ENCODE measurements at places on chromosomes 2 and 18. TPM values are rescaled to one million over a fixed set of nuclear protein-coding genes. Genes with fewer than 3 reads are reported as not detected.

DNA sequence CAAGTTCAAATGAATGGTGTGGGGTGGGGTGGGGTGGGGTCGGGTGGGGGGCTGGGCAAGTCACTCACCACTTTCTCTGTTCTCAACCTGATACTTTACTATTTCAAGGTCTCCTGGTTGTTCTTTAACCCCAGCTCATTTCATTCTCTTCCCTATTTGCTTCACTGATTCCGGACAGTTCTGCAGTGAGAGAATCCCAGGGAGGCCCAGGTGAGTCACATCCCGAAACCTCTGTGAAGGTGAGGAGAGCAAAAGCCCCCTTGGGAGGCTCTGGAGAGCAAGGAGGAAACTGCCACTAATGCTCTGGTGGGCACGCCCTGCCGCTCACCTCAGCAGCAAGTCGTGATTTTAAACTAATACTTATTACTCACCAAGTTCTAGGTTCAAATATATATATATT, 8.9 kb downstream of the EDAR start:
- DNase-seq, result no peak
- peaks cover 2% of the 10 kb centered on the region for H3K4me1 ChIP-seq
- no peaks in the 10 kb centered on the region for H3K36me3 ChIP-seq
- no peak overlapping the region for H3K27ac ChIP-seq
- H3K27me3 ChIP-seq, result peaks cover 8% of the 10 kb centered on the region

GRCh38 chr2:148623086-148623485, 21.5 kb upstream of the EPC2 start:
- no peaks in the 10 kb centered on the region for H3K36me3 ChIP-seq
- H3K4me1 ChIP-seq, result peaks cover 3% of the 10 kb centered on the region
- no peak for DNase-seq
- peaks cover 4% of the 10 kb centered on the region for H3K27me3 ChIP-seq

GRCh38 chr18:56235071-56235470, 403.3 kb downstream of the TXNL1 start:
- H3K27ac ChIP-seq, result no peak overlapping the region
- H3K36me3 ChIP-seq, result peaks cover 11% of the 10 kb centered on the region
- no peak overlapping the region for H3K4me3 ChIP-seq
- DNase-seq, result no peak
- H3K27me3 ChIP-seq, result no peaks in the 10 kb centered on the region

GRCh38 chr2:233602076-233602475, 15.4 kb upstream of the UGT1A8 start:
- H3K27me3 ChIP-seq, result no peaks in the 10 kb centered on the region
- H3K27ac ChIP-seq, result no peak overlapping the region
- no peak overlapping the region for H3K4me3 ChIP-seq
- H3K36me3 ChIP-seq, result no peaks in the 10 kb centered on the region
- no peak for DNase-seq

DNA sequence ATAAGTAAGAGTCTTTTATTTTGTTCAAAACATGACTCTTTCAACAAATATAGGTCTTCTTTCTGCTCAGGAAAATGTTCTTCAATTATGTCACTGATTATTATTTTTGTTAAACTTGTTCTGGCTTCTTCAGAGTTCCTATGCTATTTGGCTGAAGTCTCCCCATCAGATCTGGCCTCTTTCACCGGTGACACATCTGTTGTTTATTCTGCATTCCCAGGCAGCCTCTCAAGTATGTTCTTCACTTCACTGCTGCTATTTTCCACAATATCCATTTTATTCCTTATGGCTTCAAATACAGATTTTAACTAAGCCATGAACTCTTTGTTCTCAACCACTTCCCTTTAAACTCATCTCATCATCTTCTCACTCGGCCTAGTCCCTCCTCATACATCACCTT, 45.7 kb downstream of the HDAC4 start:
- no peak overlapping the region for H3K4me3 ChIP-seq
- H3K4me1 ChIP-seq, result peaks cover 16% of the 10 kb centered on the region
- DNase-seq, result no peak
- H3K36me3 ChIP-seq, result peaks cover 12% of the 10 kb centered on the region
- H3K27ac ChIP-seq, result peak overlapping the region; percentile 6

DNA sequence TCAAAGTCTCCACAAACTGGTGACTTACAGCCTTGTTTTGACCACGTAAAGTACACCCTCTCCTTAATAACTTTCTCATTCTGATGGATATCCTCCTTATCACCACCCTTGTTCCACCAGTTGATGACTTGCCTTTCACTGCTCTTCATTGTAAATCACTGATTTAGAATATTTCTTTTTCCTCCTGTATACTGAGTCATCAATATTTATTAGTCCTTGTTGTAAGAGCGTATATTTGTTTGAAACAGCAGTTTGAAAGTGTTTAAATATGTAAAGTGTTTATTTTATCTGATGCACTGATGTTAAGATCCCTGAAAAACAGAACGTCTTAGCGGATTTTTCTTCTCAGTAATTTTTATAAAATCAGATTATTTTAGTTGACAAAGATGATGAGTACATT, 34.2 kb upstream of the DYSF start:
- H3K27me3 ChIP-seq, result peaks cover 2% of the 10 kb centered on the region
- H3K4me3 ChIP-seq, result peak overlapping the region; percentile 74
- DNase-seq, result no peak
- H3K27ac ChIP-seq, result no peak overlapping the region
- no peaks in the 10 kb centered on the region for H3K36me3 ChIP-seq

GRCh38 chr2:180077295-180077906, 70.3 kb upstream of the CWC22 start:
- H3K36me3 ChIP-seq, result no peaks in the 10 kb centered on the region
- H3K4me1 ChIP-seq, result no peaks in the 10 kb centered on the region

DNA sequence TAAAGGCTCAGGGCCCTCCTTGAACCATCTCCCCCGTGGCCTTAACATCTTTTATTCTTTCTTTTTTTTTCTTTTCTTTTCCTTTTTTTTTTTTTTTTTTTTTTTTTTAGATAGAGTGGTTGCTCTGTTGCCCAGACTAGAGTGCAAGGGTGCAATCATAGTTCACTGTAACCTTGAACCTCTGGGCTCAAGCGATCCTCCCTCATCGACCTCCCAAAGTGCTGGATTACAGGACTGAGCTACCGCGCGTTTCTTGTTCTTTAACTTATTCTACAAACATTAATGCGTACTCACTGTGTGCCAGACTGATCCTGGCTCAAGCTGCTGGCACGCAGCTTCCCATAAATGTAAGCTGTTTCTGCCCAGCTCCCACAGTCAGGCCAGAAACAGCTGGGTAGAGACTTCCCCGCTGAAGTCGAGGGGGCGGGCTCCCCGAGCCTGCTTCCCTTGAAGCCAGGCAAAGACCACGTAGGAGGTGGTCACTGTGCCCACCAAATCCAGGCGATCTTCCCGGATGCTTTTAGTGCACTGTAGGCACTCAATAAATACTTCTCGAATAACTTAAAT, 29.2 kb upstream of the ATP6V1B1 start:
- H3K27me3 ChIP-seq, result peaks cover 48% of the 10 kb centered on the region
- peaks cover 9% of the 10 kb centered on the region for H3K4me1 ChIP-seq
- peak overlapping the region; percentile 80 for H3K4me3 ChIP-seq
- H3K36me3 ChIP-seq, result no peaks in the 10 kb centered on the region
- no peak overlapping the region for H3K27ac ChIP-seq

DNA sequence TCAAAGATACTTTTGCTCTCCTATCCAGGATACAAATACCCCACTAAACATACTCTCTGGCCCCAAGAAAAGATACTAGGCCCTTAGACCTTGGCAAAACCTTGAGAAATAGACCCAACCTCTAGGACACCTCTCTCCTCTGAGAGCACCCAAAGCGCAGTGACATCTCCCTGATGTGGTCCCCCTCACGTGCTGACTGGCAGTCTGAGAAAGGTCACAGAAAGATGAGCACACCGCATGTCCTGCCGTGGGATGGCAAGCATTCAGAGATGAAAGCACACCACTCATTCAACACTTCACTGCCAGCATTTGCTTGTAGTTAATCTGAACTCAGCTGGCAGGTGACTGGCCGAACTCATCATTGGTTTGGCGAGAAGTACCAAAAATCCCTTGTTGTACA, 6.1 kb upstream of the TBC1D8 start:
- H3K4me3 ChIP-seq, result no peak overlapping the region
- no peak for DNase-seq
- H3K27ac ChIP-seq, result no peak overlapping the region

GRCh38 chr2:141927536-141927935, 203.3 kb downstream of the LRP1B start:
- DNase-seq, result no peak
- no peak overlapping the region for H3K27ac ChIP-seq
- H3K4me3 ChIP-seq, result no peak overlapping the region
- H3K27me3 ChIP-seq, result no peaks in the 10 kb centered on the region
- H3K36me3 ChIP-seq, result no peaks in the 10 kb centered on the region

- no peak overlapping the region for H3K4me3 ChIP-seq
- peaks cover 2% of the 10 kb centered on the region for H3K27me3 ChIP-seq
- H3K27ac ChIP-seq, result no peak overlapping the region
- H3K4me1 ChIP-seq, result peaks cover 2% of the 10 kb centered on the region
- peaks cover 4% of the 10 kb centered on the region for H3K36me3 ChIP-seq
- no peak for DNase-seq
Measured at GRCh38 chr2:234051374-234052070, 1.0 kb downstream of the SPP2 start.

- no peak overlapping the region for H3K27ac ChIP-seq
- H3K36me3 ChIP-seq, result peaks cover 7% of the 10 kb centered on the region
- peaks cover 19% of the 10 kb centered on the region for H3K4me1 ChIP-seq
- no peak overlapping the region for H3K4me3 ChIP-seq
Measured at GRCh38 chr18:54163453-54163852, 61.0 kb downstream of the MBD2 start.

The CNGA3 gene
- total RNA-seq, result 7.6 TPM

The PREPL gene
- total RNA-seq, result 38.4 TPM

The ASB1 gene
- 36.1 TPM for total RNA-seq

The IMPA2 gene
- total RNA-seq, result 103 TPM

The ERICH2 gene
- 2.1 TPM for total RNA-seq

The SNED1 gene
- total RNA-seq, result 2.8 TPM

The GMCL1 gene
- 11.6 TPM for total RNA-seq

The PAIP2B gene
- 15.6 TPM for total RNA-seq

The MFSD2B gene
- total RNA-seq, result 0.29 TPM

The CPO gene
- not detected for total RNA-seq
